Activated T-helper 2 cell treated with anti-CD3 and anti-CD28 coated beads, Interferon-gamma antibody, Interleukin-2, Interleukin-4, amounts not matched to agents 10 μg/mL and 5 μg/mL and 100 μg/mL, durations not matched to agents 14 hours and 24 hours and 36 hours (primary cell): ENCODE measurements at places on chromosomes 11 and 22.

DNA sequence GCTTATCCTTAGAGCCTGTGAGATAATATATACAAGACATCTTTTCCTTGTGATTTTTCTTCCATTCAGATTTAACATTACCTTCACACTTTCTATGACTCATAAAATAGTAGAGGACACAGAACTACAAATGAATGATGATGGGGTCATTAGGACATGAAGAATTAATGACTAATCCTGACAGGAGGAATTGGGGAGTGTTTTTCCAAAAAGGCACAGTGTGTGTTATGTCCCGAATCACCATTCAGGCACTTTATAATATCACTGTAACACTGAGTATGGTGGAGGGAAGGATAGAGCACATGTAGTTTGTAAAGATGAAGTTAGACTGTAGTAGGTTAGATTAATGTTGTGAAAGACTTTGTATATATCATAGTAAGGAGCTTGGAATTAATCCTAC is 391.3 kb downstream of the JRKL start:
- no peak for DNase-seq

DNA sequence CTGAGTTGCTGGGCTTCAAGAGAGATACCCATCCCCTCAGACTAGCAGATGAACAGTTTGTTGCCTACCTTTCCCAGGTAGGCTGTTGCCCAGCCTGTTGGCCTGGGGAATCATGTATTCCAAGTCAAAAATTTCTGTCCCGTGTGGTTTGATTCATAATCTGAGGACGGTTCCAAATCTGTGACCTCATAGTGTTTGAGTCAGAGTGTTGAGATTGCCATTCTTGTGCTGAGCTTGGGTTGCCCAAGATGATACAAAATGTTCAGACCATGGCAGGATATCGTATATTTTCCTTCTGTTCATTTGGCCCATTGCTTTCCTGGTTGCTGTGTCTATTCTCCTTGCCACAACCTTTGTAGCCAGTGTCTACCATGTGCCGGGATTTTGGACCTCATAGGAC is 64.3 kb downstream of the CYB5R2 start:
- no peak for DNase-seq

DNA sequence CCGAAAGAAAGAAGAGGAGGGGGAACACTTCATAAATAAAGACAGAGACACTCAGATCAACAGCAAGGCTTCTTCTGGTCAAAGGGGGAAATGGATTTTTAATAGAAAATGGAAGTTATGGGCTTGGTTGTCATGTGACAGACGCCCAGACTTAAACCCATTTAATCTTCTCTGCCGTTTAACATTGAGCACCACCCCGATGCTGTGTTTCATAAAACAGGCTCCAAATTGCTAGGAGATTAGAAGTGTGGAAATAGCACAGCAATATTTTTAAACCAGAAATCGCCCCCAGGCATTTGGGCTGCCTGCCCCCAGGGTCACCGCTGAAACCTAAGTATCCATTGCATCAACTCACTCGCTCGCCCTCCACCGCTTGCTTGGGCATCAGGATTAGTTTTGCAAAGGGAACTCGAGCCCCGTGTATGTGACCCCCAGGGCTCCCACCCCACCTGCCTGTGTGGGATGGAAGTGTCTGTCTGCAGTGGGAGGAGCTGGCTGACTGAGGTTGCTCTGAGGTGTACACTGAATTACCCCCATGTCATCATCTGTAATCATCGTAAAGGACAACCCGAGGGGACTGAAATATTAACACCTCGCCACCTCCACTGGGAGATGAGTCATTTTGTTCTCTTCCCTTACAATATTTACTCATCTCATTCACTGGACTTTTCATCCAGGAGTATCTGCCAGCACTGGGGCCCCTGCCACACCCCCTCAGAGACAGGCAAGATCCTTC is 10.7 kb downstream of the DSCAML1 start:
- no peak for DNase-seq

GRCh38 chr11:111963931-111964340 is 26.8 kb downstream of the DIXDC1 start:
- no peak for DNase-seq

DNA sequence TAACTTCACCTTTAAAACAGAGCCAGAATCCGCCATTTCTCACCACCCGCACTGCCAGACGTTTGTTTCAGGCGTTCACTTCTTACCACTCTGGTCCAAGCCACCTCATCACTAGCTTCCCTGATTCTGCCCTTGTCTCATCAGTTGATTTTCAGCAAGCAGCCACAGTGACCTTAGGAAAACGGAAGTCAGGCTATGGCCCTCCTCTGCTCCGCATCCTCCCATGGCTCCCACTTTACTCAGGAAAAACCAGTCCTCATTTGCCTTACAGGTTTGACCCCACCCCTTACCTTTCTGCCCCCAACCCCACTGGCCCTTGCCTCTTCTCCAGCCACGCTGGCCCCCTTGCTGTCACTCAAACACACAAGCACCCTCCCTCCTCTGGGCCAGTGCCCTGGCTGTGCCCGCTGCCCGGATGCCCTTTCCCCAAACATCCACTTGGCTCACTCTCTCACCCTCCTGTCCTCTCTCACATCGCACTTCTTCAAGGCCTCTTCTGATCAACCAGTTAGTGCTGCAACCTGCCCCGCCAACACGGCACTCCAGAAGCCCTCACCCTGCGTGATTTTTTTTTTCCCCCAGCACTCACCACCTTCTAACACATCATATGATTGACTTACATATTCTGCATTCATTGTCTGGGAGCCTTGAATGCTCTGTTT is 18.9 kb downstream of the TPST2 start:
- DNase-seq: no peak

DNA sequence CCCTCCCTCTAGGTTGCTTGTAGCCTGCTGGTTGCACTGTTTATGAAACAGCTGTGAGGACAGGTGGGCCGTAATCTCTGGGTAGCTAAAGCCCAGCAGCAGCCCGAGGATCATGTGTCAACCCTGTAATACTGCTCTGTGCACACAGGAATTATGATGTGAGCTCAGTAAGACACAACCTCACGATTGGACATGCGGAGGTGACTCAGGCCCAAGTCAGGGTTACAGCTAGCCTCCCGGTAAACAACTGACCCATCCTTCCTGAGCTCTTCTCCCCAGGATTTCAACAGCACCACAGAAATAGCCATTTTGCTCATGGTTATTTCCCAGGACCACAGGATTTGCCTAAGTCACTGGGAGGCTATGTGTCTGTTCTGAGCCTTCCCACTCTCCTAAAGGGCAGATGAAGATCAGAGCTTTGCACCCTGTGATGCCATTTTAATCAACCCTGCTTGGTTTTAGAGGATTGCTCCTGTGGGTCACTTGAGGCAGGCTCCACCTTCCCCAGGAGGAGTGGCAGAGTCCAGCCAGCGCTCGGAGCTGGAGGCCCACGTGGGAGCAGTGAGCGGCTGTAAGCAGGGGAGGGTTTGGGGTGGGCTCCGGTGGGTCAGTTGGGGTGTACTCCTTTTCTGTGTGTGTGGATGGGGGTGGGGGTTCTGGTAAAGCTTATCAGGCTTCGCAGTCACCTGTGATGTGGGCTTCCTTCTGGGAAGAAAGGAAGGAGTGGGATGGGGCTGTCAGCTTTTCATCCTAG is at the start of gene AMPD3:
Gene AMPD3 (plus strand): TSS at position 387 of the 754 bp plus-strand sequence. CDS start 6,256 bp downstream, outside the sequence.
- DNase-seq: peak; percentile 7

- DNase-seq: no peak
These were observed 331.4 kb downstream of the DLG2 start for GRCh38 chr11:85295694-85296271.

DNA sequence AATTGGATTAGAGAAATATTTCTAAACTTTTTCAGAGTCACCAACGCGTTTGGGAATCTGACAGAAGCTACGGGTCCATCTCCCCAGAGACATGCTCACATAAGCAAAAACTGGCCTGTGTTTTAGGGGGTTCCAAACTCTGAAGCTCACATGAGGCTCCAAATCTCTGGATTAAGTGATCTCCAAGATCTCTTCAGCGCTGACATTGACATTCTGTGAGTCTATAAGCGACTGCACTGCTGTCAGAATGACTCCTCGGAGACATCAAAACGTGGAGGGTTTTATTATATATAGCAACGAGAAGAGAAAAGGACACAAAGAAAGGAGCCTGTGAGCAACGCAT is 642 bp upstream of the SIK2 start:
- DNase-seq: no peak
